MG63 (cell line): ENCODE measurements at places on chromosomes 6 and 20. TPM values are rescaled to one million over a fixed set of nuclear protein-coding genes. Genes with fewer than 3 reads are reported as not detected.
A peak's percentile ranks its signal among the peaks of the same experiment; 100 is the strongest.

GRCh38 chr6:32050562-32050961 is 12.3 kb downstream of the CYP21A2 start:
- DNase-seq, result no peak

DNA sequence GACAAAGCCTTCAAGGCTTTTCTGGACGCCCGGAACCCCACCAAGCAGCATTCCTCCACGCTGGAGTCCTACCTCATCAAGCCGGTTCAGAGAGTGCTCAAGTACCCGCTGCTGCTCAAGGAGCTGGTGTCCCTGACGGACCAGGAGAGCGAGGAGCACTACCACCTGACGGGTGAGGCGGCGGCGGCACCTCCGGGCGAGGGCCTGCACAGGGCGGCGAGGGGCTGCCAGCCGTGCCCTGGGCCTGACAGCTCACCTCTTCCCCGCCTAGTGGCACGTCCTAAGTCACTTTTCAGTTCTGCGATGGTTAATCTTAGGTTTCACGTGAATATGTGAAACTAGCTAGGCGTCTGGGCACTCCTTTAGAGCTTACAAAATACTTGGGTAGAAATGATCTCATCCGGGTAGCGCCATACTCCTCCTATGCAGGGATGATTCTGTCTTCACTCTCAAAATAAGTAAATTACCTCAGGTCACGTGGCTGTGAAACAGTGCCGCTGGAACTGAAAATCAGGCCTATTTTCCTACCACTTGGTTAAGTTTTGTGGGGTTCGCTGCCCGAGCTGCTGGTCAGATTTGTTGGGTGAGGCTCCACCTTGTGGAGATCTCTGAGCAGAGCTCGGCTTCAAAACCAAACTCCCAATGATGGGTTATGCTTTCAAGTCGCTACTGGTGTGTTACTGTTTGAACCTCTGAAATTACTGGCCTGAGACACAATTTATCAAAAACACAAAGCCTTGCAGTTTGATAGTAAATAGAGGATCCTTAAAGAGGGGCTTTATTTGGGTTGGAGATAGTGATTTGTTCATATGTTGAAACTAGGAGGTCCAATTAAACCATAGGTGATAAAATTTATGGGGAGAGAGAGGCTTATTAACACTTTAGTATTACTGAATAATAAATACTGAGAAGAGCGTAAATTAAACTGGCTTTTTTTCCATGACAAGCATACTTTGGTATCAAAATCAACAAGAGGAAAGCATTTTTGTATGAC is 15.5 kb upstream of the CLDN20 start:
- peak; percentile 28 for DNase-seq

- DNase-seq, result no peak
These were observed 16.7 kb downstream of the UNC5CL start for GRCh38 chr6:41022294-41022693.

DNA sequence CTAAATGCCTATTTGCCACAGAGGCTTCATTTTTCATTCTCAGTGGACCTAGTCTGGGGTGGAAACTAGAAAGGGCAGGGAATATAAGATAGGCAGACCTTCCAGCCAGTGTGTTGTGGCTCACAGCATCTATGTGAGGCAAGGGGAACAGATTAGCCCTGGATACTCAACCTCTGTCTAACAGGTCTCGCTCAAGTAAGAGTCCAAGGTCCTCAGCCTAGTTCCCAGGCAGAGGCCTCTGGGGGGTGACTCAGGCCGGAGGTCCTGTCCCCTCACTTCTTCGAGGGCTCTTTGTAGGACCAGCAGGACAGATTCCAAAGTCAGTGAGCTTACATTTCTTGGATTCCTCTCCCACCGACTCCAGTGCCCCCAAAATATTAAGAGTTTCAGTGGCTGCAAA is 106.6 kb downstream of the ZMYND8 start:
- no peak for DNase-seq

DNA sequence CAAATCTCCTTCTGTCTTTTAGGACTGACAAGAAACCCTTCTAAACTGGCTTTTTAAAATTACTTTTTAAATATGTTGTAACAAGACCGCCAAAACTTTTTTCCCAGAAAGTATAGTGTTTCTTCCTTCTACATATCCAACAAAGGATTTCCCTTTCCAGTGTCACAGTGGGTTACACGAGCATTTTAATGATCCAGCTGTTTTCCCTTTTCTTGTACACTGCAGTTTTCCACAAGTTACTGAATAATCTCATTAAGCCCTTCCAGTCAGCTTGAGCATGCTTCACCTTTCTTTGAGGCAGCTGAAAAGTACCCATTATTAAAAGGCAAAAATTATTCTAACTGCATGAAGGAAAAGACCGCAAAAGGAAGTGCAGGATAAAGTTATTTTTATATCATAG is 48.6 kb downstream of the CD24 start:
- DNase-seq, result no peak

Gene C6orf15
- total RNA-seq, result 0.91 TPM in 1 of 2 replicates, not detected in the other

- no peak for DNase-seq
These were observed 5.5 kb downstream of the C6orf141 start for GRCh38 chr6:49555951-49556350.

Gene STX11
- total RNA-seq, result 0.35 and 1.3 TPM in 2 replicates

DNA sequence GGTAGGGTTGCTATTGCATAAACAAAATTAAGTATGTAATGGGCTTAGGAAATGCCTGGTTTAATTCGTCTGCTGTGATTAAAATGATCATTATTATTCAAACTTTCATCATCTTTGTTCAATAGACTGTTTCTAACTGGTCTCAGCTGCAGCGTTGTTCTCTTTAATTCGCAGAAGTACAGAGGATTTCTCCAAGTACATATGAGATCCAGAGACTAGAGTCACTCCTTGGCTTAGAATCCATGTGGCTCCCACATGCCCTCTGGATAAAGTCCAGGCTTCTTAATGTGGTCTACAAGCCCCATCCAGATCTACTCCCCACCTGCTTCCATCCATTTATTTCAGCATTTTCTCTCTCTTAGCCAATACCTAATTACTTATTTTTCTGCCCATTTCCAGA is 1.1 kb upstream of the ZBTB24 start:
- DNase-seq, result no peak

DNA sequence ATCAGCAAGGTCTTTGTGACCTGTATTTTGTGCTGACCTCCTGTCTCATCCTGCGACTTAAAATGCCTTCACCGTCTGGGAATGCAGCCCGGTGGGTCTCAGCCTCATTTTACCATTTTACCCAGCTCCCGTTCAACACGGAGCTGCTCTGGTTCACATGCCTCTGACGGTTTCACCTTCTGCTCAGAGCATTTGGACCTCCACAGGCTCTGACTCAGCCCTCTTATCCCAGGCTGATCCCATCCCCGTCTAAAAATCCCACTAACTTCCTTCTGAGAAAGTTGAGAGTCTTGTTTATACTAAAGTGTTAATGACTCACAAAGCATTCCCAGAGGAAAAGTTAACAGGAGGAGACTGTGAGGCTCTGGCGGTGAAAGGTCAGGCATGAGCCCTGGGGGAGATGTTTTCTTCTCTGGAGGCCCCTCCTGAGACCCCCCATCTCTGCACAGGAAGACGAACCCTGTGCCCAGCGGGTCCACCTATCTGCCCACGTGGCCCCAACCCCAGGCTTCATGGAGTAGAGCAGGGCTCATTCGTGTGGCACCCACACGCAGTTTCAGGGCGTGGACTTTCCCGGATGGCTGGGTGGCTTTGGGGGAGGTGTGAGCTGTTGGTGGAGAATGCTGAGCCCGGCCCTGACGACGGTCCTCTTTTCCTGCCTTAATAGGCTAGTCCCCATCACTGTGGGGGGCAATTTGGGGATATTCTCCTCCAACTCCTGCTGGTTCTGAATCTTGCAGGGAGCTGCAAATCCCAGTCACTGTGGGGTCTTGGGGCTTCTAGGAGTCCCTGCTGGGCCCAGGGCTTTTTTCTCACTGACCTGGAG is 3.3 kb upstream of the BIRC7 start:
- peak; percentile 86 for DNase-seq

Gene IL17F
- not detected in 2 replicates for total RNA-seq

DNA sequence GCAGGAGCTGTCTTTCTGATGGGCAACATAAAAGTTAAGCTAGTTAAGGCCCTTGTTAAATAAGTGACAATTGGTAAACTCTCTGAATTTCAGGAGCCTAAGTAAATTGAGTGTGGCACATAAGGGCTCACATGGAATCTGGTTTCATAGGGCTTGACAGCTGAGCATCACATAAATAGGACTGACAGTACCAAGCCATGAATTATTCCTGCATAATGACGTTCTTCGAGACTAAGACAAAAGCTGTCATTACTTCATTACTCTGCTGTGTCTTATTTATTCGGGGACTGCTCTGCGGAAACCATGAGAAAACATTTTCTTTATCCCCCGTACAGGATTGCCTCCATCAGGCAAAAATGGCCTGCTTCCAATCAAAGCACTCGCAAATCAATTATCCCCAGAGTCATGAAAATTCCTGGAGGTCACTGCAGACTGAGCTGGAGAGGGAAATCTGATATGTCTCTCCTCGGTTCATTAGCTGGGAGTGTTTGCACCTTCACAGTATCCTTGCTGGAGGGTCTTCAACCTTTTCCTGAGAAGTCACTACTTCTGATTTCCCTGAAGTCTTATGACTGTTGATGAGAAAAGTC is 311.4 kb downstream of the CDH26 start:
- DNase-seq, result no peak
